Stimulated activated CD4-positive, alpha-beta T cell treated with anti-CD3 and anti-CD28 coated beads, TNF-alpha, amount 100 ng/mL, for 24 hours (primary cell): ENCODE measurements at places on chromosomes 3 and 15.
A peak's percentile ranks its signal among the peaks of the same experiment; 100 is the strongest.

- no peak for DNase-seq
Measured at GRCh38 chr3:58117561-58118181, 93.1 kb downstream of the DNASE1L3 start.

- DNase-seq, result no peak
Measured at GRCh38 chr3:159839561-159840379, 148.9 kb upstream of the IL12A start.

DNA sequence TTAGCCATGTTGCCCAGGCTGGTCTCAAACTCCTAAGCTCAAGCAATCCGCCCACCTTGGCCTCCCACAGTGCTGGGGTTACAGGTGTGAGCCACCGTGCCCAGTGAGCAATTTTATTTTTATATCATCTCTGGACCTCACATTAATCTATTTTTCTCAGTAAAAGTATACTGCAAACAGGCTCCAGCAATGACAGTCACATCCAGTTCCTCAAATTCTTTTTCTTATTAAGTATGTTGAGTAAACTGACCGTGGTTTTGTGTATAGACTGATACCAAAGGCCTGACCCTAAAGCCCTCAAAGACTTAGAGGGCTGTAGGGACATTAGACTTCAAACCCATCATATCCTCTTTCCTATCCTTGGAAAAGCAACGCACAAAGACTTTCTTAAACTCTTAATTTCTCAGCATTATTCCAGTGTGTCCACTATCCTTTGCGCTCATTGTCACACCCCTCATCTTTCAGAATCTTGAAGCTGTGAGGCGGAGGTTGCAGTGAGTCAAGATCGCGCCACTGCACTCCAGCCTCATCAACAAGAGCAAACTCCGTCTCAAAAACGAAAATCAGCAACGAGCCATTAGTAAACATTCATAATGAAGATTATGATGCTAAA is 2.0 kb downstream of the NGLY1 start:
- no peak for DNase-seq

DNA sequence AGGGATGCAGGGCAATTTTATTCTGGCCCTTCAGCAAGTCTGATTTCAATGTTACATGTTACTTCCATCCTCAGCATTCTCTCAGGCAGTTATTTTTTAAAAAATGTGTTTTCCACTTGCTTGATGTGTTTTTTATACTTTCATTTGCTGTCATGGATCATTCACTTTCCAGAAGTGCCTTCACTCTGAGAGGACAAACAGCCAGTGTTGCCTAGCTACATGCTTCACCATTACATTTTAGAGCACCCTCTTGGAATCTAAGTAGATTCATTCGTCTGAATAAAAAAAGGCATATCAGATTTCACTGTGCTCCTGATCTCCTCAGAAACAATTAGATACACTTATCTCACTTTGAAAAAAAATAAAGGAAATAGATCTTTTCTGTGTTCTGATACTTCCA is 93.6 kb upstream of the POU1F1 start:
- no peak for DNase-seq

- DNase-seq, result no peak
Measured at GRCh38 chr15:92101708-92102394, 248.3 kb downstream of the SLCO3A1 start.

GRCh38 chr3:8838234-8838633 is 68.8 kb upstream of the OXTR start:
- no peak for DNase-seq

DNA sequence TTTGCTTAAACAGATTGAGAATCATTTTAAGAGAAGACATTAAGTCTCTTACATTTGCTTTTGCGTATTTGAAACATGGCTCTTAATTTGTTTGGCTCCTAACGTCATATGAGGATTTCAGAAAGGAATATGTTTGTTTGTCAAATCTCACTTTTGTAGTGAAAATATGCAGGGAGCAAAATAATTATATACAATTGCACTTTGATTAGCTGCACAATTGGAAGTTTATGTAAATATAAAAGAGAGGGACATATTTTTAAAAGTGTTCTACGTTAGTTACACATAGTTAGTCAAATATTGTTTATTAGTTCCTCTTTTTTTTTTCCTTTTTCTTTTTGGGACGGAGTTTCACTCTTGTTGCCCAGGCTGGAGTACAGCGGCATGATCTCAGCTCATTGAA is 42.7 kb upstream of the GOLIM4 start:
- no peak for DNase-seq

- no peak for DNase-seq
Measured at GRCh38 chr3:81643721-81644120, 117.7 kb downstream of the GBE1 start.

DNA sequence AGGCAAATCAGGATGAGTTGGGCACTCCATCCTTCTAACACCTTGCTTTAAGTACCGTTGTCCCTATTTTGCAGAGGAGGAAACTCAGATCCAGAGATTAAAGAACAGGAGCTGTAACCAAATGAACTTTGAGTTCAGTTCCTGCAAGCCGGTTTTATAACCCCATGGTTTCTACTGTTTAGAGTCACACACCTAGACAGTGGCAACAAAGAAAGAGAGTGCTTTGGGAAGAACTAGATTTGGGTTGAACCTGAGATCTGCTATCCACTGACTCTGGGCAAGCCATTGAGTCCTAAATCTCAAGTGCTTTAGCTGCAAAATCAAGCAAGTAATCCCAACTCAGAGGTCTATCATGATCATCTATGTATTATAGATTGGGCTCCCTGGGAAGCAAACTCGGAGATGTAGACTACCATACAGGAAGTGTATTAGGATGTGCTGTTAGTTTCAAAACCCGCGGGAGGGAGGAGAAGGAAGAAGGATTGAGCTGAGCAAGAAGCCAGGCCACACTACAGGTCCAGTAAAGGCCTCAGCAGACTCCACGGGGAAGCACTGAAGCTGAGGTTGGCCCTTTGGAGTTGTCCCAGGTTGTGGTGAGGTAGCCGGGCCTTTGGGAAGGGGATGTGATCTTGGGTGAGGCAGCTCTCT is 42.2 kb downstream of the SRGAP3 start:
- DNase-seq, result no peak

GRCh38 chr3:81302045-81302444 is 459.4 kb downstream of the GBE1 start:
- DNase-seq, result no peak

- no peak for DNase-seq
Measured at GRCh38 chr3:73228000-73228399, 166.5 kb downstream of the EBLN2 start.

DNA sequence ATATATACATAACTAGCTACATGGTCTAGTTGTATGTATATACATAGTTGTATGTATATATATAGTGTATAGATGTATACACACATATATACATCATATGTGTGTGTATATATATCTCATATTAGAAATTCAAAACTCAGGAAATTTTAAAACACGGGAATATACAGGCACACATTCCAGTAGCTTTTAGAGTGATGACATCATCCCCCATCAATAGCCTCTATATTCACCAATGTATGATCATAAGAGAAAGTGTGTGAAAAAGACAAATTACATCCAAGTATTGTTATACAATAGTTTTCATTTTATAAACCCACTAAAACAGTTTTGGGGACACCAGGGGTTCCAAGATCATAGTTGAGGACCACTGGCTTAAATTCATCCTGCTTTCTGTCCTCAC is 23.0 kb downstream of the SCN10A start:
- no peak for DNase-seq

GRCh38 chr3:10387881-10388609 is 67.1 kb upstream of the SEC13 start:
- no peak for DNase-seq

DNA sequence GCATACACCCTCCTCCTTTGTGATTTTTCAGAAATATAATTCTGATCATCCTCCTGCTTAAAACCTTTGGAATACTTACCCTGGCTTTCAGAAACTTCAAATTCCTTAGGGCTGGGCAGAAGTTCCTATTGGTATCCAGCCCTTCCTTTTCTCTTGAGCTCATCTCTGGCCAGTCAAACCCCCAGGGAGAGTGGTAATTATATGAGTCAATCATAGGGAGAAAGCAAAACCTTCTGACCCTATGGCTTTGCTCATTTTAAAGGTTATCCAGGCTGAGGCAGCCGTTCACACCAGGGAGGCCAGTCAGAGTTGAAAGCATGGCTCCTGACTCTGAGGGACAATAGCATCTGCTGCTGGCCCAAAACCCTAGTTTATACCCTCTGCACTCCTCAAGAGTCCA is 23.9 kb upstream of the CTNNB1 start:
- no peak for DNase-seq

GRCh38 chr3:64150623-64151207 is 74.6 kb downstream of the PRICKLE2 start:
- DNase-seq, result no peak

DNA sequence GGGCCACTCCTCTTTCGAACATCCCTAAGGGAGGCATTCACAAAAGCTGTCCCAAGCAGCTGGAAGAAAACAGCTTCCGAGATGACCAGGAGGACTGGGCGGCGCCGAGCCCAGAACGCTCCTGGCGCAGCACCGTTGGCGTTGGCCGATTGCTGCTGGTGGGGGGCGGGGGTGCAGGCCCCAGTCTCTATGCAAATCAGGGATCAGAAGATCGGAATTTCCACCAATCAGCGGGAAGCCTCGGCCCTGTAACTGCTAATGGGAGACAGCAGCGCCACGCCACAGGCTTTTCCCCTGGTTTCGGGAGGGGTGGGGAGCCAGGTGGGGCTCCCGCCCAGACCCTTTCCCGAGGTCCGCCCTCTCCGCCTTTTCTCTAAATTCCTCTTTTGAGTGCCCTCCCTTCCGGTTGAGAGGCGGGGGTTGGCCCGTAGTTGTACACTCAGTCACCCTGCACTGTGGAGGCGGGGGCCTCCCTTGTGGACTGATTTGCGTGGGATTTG is 27.0 kb downstream of the HMCES start:
- DNase-seq, result no peak

DNA sequence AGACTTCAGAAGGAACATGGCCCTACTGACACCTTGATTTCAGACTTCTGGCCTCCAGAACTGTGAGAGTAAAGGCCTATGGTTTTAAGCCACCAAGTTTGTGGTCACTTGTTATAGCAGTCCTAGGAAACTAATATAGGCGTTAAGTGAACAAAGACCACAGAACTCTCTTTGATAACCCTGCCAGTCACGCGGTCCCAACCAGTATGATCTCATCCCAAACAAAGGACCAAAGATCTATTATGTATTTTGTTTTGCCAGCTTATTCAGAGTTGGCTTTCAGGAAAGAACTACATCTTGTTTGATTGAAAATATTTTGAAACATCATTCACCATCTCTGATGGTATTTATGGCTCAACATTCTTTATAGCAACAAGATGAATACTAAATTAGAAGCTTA is 294.4 kb upstream of the SLCO3A1 start:
- no peak for DNase-seq

DNA sequence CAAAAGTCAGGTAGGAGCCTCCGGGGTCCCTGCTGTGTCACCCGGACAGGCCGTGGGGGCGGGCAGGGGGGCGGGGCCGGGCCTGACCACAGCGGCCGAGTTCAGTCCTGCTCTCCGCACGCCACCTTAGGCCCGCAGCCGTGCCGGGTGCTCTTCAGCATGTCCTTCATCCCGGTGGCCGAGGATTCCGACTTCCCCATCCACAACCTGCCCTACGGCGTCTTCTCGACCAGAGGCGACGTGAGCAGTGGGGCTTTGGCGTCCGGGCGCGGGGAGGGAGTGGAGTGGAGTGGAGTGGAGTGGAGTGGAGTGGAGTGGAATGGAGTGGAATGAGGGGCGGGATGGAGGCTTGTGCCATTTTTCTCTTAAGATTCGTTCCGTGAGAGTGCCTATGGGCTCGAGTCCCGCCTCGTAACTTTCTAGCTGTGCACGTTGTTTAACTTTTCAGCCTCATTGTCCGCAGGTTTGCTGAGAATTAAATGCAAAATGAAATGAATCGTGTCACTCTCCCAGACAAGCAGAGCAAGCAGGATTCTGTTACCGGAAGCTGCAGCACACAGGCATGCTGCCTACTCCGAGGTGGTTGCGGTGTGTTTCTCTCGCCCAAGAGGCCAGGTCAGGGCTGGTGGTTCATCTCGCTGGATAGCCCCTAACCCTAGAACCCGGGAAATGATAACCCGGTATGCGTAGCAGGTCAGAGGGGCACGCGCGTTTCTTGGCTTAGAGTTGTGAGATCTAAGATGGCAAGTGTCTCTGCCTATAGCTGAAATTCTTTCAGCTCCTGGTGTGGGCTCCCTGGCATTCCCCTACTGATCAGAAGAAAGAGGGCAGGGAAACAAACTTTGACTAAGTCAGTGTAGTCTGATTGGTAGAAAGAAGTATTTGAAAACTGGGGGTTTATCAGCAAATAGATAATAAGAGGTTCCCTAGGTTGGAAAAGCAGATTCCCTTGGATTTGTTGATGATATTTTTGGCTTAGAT is at the start of gene FAH:
Gene FAH (plus strand): TSS at position 104 of the 981 bp plus-strand sequence. CDS start 56 bp downstream, at position 160.
- DNase-seq, result peak; percentile 14

GRCh38 chr3:48708481-48708889 is 8.5 kb downstream of the IP6K2 start:
- DNase-seq, result no peak

GRCh38 chr3:132997404-132998185 is 40.6 kb upstream of the TMEM108 start:
- DNase-seq, result no peak

GRCh38 chr3:11569156-11569741 is 74.5 kb downstream of the VGLL4 start:
- DNase-seq, result no peak

GRCh38 chr3:171317171-171317570 is 143.0 kb downstream of the TNIK start:
- no peak for DNase-seq

DNA sequence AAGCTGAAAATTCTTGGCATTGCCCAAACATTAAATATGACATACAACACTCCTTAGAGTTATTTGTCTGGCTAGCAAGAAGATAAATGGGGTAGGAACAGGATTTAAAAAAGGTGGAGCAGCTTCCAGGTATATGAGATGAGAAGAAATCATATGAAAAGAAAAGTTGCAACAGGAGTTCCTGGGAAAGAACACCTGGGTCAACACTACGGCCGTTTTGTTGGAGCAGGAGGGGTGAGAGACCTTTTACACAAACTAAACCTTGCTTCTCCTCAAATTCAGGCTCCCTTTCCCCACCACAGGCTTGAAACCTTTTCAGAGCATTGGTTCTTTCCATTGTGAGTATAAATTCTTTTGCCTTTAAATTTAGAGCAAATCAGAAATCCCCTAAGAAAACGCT is 18.8 kb upstream of the GUCA1C start:
- DNase-seq, result no peak

- no peak for DNase-seq
Measured at GRCh38 chr3:137769322-137770065, 5.4 kb downstream of the SOX14 start.

- no peak for DNase-seq
Measured at GRCh38 chr3:125110016-125110875, 54.4 kb upstream of the HEG1 start.

DNA sequence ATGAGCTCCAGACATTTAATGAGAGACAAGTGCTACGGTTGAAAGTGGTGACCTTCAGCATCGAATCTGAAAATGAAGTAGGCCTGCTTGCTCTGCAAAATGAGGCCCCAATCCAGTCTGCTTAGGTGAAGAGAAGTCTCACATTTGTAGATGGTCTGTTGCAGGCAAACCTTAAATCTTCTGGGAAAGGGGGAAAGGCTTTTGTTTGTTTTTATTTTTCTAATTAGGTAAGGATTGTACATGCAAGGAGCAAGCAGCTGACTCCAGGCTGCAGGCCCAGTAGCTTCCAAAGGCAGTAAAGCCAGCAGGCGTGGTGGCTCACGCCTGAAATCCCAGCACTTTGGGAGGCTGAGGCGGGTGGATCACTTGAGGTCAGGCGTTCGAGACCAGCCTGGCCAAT is 74.3 kb downstream of the HMG20A start:
- DNase-seq, result no peak

GRCh38 chr3:108406661-108407206 is 103.7 kb downstream of the MYH15 start:
- peak; percentile 15 for DNase-seq
